ENCODE measurements at places on chromosomes 12 and 14.

DNA sequence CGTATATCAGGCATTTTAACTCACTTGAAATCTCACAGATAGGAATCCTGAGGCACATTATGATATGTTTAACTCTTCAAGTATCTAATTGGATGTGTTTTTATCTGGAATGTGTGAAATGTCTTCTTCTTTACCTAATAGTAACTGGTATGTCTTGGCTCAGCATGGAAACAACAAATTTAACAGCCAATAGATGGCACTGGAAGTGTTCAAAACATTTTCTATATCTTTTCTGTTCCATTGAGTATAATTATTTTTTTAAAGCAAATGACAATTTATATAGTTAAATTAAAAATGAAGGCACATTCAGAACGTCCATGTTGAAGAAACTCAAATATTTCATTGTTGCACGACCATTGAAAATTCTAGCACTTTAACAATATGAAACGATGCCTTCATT is 164.6 kb upstream of the SLC16A7 start:
- DNase-seq: no peak

DNA sequence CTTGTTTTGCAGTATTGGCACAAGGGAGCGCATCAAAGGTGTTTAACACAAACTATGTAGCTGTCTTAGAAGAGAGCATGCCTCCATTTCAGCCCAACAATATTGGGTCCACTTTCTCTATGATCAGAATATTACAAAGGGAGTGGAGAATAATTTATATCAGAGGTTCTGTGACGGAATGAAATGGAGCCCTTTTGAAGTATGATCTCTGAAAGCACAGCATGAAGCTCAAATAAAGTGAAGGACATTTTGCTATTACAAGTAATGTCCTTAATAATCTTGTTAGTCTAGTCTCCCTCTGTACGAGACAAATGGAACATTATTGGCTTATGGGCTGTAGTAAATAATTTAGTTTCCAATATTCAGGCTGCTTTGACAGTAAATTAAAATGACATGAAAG is 302.7 kb downstream of the NPAS3 start:
- DNase-seq: no peak

DNA sequence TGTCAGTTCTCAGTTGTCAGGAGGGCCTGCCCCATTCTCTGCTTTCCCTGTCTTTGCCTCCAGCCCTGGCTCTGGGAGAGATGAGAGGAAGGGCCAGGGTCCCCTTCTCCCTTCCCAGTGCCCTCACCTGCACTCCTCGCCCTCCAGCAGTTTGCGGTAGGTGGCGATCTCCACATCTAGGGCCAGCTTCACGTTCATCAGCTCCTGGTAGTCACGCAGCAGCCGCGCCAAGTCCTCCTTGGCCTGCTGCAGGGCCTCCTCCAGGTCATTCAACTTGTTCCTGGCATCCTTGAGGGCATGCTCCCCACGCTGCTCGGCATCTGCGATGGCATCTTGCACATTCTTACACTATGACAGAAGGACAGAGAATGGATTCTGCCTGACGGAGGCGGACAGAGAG is 5.4 kb downstream of the KRT2 start:
- no peak for DNase-seq

GRCh38 chr12:64431791-64432190 is 20.1 kb upstream of the TBK1 start:
- DNase-seq: no peak

- DNase-seq: no peak
Observed at GRCh38 chr12:63888908-63889635, 44.6 kb downstream of the SRGAP1 start.

GRCh38 chr14:31949709-31950108 is 127.4 kb upstream of the ARHGAP5 start:
- no peak for DNase-seq

GRCh38 chr14:70919774-70920173 is 12.5 kb downstream of the PCNX1 start:
- peak; percentile 68 for DNase-seq
